ENCODE measurements at places on chromosomes 12 and 14.

GRCh38 chr12:132285991-132286681 is 43.3 kb downstream of the GALNT9 start:
- no peak for DNase-seq

GRCh38 chr12:50047693-50048250 is 9.6 kb upstream of the ASIC1 start:
- no peak for DNase-seq

GRCh38 chr14:65069874-65070413 is 32.4 kb downstream of the MAX start:
- no peak for DNase-seq

GRCh38 chr14:100528962-100529560 is 58.2 kb downstream of the BEGAIN start:
- no peak for DNase-seq

GRCh38 chr12:87157791-87158190 is 871.4 kb downstream of the C12orf50 start:
- no peak for DNase-seq

GRCh38 chr14:71994416-71994815 is 62.2 kb downstream of the RGS6 start:
- no peak for DNase-seq

- no peak for DNase-seq
Observed at GRCh38 chr14:88710709-88711108, 82.0 kb downstream of the EML5 start.

GRCh38 chr14:89024691-89025090 is 200.2 kb downstream of the TTC8 start:
- no peak for DNase-seq

DNA sequence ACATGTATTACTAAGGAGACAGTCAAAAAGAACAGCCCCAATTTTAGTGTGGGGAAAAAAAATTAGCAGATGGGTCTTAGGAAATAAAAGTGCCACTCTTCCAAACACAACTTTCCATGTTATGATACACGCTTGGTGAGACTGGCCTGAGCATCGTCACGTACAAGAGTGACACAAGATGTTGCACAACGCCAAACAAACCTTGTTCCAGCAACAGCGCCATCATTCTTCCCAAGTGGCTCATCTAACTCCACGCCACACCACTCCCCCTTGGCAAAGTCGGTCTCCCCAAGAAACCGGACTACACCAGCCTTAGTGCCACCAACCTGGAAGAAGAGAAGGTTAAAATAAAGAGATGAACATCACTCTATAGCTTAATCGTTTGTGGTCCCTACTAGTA is 58.7 kb downstream of the CLIP1 start:
- no peak for DNase-seq

DNA sequence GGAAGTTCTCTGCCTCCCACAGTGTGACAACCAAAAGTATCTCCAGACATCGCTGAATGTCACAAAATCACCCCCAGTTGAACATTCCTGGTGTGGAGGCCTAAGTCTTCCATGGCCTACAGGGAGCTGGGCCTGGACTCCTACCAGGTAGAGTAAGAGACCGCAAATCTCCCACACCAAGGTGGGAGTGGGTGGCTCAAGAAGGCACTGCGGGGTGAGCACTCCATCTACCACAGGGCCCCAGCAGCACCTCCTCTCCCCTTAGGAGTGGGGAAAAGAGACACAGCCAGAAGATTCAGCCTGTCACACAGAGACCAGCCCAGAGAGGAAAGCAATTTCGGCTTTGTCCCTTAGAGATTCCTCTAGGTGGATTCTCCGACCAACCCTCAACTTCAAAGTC is 25.5 kb downstream of the LRTM2 start:
- no peak for DNase-seq

GRCh38 chr12:12897302-12897701 is 5.9 kb downstream of the GPRC5A start:
- DNase-seq: no peak

GRCh38 chr14:24925771-24926374 is 124.1 kb downstream of the STXBP6 start:
- no peak for DNase-seq

DNA sequence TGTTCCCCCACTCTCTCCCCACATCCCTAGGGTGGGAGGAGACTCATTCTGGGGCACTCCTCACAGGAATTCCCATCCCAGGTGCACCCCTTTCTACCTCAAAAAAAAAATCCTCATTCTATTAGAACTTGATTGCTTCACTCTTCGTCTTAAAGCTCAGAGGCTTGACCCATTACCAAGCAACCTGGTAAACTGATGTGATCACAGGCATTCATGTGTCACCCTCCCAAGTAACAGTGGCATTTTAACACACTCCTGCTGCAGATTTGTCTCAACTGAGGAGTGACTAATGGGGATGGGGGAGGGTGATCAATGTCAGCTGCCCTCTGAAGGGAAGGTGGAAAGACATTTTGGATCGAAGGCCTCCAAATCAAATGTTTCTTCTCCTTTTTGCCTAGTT is 78.1 kb upstream of the PTHLH start:
- DNase-seq: no peak

DNA sequence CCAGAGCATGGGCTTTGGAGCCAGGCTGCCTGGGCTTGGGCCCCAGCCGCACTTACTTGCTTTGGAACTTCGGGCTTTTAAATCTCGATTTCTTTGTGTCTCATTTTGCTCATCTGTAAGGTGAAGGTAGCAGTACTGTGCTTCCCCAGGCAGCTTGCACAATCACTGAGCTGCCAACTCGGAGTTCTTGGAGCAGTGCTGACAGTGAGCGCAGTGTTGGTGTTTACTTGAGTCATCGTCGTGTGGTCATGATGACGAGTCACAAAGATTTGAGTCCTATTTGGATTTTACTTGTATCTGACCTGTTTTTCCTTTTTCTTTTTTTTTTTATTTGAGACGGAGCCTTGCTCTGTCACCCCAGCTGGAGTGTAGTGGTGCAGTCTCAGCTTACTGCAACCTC is 31.3 kb upstream of the ATF1 start:
- no peak for DNase-seq

- DNase-seq: no peak
Observed at GRCh38 chr14:106610691-106611090, 1084.3 kb downstream of the TMEM121 start.

DNA sequence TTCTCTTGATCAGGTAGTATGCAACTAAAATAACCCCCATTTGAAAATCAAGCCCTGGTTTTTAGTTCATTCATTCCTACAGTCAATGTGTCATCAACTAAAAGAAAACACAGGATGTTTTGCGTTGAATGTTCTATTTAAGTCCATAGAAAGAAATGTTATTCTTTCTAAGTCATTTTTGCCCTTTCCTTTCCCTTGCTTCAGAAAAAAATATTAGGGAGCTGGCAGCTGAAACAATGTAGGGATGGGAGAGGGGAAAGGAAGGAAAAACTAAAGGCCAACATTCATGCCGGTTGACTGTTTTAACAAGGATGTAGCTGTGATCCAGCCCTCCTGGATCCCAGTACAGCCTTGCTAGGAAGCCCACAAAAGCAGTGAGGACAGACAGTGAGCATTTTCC is 155.1 kb downstream of the BTG1 start:
- DNase-seq: no peak

- no peak for DNase-seq
Observed at GRCh38 chr12:77916276-77916675, 85.6 kb downstream of the NAV3 start.

DNA sequence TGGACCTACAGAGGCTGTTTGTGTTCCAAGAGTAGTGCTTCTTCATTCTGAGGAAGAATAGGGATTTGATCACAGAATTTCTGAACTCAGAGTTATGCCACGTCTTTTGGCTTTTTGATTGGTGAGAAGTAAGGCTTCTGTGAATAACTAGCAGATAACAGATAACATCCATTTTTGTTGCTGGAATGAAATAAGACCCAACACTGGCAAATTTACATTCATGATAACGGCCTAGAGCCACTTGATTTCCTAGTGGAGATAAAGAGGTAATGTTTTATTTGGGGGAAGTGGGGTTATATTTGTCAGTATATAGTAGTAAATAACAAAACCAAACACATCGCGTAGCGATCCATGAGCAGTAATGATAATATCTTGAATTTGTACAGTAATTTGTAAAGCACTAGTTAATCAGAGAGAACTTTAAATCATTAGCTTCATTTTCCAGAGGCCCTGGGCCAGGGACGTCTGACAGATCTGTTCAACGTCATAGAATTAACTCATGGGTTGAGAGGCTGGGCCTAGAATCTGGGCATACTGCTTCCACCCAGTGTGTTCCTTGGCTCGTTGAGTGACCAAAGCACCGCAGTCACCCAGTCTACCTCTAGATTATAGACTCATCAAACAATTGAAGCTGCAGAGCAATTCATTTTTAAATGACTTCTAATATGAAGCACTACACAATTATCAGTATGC is 79.6 kb downstream of the HMGA2 start:
- DNase-seq: no peak

DNA sequence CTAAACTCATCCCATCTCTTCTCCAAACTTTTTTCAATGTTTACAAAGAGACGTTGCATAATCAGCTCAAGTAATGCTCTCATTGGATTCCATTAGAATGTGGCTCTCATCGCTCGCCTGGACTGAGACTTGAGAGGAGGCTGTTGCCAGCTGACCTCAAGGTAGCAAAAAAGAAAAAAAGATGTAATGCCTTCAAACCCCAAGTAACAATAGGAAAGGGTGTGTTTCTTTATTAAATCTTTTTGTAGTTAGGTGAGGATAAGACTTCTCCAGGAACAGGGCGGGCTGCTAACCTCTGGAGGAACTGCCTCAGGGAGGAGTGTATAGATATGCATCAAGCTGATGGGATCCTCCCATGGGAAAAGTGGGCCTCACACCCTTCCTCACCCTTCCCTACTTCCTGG is 956 bp upstream of the PTHLH start:
- no peak for DNase-seq

DNA sequence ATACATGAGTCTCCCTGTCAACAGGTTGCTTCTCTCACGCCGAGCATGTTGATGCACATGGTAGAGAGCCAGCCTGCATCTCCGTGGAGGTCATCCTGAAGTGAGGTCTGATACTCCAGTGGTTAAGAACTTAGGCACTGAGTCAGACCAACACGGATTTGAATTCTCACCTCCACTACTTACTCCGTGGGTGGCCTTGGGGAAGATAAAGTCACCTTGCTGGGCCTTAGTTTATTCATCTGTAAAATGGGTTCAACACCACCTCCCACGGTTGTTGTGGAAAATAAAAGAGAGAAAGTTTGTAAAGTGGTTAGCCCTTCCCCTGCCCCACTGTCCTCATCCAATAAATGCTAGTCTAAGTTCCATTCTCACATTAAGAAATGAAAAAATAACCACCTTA is 408.9 kb downstream of the MED13L start:
- DNase-seq: no peak

DNA sequence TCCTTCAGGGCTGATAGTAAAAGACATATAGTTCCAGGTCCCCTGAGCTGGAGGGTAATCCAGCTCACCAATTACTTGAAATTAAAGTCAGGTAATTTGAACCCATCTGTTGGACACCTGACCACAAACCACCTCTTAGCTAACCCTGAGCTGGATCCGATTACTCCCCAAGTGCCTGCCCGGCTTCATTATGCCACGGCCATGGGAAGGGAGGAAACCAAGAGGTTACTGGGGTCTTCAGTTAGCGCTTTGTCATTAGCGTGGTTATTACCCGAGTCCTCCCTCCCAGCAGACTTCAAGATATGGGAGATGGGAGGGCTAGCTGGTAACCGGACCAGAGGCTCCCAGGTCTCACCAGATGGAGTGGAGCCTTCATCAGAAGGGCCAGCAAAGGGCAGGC is 1071.4 kb downstream of the BCL11B start:
- DNase-seq: no peak

DNA sequence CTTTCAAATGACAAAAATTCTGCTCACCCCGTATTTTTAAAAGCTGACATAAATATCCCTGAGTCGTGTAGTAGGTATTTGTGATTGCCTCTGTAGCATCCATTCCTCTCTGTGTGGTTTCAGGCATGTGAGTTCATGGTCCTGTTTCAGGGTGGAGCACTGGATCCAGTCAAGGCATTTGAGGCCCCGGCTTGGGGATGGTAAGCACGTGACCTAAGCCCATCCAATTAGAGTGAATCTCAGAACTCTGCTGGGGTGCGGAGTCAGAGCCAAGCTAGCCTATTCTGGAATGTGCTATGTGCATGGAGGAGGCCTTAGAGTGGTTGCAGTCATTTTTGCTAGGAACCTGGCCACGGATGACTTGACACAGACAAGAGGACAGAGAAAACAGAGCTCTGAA is 4.3 kb upstream of the CSRP2 start:
- no peak for DNase-seq

- no peak for DNase-seq
Observed at GRCh38 chr14:80906946-80907345, 34.6 kb downstream of the CEP128 start.

- DNase-seq: no peak
Observed at GRCh38 chr14:90255871-90256270, 482 bp upstream of the PSMC1 start.

- no peak for DNase-seq
Observed at GRCh38 chr14:33444136-33444535, 505.5 kb downstream of the NPAS3 start.

DNA sequence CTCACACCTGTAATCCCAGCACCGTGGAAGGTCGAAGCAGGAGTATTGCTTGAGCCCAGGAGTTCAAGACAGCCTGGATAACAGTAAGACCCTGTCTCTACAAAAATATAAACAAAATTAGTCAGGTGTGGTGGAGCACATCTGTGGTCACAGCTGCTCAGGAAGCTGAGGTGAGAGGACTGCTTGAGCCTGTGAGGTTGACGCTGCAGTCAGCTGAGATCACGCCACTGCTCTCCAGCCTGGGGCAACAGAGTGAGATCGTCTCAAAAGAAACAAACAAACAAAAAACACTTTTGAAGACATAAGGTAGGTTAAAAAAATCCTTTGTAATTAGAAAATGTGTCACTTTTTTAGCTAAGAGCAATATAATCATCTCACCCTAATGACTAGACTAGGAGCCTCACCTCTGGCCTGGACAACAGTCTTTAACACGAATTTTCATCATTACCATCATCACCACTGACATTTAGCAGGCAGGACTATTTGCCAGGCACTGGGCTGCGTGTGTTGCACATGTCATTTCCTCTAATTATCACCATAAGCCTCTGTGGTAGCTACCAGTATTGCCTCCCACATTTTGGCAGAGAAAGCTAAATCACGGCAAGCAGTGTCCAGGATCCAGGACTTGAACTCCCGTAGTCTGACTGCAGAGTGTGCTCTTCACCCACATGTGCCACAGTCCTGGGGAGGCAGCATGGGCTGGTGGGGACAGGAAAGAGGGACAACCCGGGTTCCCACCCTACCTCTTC is 4.6 kb upstream of the SYCP3 start:
- DNase-seq: no peak

DNA sequence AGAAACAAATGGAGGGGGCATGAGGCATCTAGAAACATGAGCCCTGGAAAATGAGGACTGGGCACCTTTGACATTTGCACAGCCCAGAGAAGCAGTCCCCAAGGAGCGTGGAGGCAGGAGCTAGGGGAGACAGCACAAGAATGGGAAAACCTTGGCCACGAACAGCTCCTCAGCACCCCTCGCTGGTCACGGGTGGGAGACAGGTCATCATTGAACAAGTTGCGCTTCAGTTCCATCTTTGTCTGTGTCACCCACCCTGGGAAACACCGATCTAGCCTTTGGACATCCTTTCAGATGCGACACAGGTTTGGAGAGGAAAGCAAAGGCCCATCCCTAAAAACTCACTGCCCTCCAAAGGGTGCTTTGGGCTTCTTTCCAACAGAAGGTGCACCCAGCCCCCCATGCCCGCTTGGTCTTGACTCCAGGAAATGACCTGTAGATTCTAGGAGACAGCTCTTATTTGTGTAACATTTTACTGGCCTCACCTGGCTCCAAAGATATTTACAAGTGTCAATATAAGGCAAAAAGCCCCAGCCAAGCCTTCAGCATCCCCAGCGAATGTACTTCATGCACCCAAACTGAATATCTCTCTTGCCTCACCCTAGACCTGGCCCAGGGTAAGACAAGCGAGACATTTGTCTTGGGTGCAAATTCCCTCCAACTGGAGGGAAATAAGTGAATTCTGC is 28.8 kb upstream of the CLMN start:
- DNase-seq: no peak
